ENCODE measurements at places on chromosomes 2 and 18.

GRCh38 chr2:235931676-235932075, 236.5 kb downstream of the GBX2 start:
- DNase-seq, result no peak

DNA sequence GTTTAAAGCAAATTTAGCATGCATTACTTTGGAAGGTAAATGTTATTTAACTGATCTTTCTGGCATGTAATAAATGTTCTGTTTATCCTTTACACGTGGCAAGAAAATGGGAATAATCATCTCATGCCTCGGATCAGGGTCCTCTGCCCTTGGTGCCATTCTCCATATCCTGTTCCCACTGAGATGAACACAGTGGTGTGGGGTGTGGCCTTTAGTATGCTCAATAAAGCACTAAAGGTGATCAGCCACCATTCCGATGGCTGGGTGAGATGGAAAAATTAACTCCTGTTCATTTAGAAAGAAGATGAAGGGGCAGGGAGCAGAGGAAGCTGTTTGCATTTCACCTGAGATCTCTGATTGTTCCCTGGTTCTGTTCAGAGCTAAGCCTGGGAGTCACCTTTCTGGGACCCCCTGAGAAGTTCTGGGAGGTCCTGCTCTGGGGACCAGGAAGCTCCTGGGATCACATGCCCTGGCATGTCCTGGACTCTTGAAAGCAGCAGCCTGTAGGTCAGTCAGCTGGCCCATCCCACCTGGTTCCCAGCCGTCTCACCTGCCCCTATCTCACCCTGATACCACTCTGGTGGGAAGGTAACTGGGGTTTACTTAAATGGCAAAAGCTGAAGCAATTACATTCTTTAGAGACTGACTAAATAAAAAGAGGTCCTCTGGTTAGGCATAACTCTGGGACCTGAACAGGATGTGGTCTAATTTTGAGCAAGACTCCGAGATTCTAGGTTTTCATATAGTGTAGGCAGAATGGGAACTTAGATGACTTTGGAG, 288.9 kb upstream of the EPAS1 start:
- no peak for DNase-seq

DNA sequence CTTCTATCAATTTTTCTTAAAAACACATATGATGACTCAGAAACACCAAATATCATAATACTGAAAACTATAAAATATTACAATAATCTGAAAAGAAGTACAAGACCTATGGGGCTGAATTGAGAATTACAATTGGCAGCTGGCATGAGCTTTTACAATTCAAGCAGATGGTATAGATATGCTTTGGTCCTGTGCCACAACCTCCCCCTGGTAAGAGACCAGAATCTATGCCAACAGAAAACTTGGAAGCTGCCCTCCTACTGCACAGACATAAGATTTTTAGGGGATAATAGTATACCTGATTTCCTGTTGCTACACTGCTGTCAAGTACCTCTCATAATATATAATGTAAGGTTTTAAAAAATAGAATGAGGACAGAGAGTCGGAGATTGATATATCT, 46.8 kb upstream of the CDH7 start:
- no peak for DNase-seq

- peak; percentile 47 for DNase-seq
Observed at GRCh38 chr2:88606371-88607030, 20.8 kb downstream of the EIF2AK3 start.

DNA sequence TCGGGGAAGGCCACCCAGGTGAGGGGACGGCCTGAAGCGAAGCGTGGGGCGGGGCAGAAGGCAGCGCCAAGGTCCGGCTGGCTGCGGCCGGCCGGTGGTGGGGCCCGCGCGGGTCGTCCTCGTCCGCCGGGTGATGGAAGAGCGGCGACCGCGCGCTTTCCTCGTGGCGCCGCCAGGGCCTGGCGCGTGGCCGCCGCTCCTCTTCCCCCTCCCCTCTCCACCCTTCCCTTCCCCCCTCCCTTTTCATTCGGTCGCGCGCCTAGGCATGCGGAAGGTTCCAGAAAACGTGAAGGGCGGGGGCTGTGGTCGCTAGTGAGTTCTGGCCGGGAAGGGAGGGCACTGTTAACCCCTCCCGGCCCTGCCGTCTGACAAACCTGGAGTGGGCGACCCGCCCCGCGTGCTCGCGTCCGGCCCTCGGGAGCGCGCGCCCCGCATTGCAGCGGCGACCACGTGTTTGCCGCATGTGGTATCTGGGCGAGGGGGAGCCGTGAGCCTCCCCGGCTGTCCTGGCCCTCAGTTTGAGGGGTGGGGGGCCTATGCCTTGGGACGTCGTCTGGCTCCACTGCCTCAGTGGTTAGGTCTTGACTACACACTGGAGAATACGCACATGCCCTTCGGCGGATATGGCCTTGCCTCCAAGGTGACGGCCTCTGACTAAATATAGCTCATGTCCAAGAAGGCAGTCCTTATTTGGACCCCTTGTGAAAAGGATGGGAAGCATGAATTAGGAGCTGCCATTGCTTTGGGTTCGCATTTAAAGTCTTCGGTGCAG, 579 bp downstream of the MAT2A start:
- DNase-seq, result peak; percentile 86

DNA sequence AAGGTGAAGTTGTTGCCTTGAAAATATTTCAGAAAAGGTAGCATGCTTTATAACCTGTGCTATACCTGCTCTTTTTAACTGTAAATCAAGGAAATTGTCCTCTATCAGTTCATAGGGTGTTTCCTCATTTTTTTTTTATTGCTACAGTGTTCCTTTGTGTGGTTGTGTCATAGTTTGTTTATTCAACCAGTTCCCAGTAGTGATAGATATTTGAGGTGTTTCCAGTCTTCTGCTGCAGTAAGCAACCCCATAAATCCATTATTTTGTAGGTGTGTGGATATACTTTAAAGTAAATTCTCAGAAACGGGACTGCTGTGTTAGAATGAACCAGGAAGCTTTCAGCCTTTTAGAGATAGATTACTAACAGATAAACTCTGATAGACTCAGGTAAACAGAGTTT, 39.6 kb downstream of the SEMA4F start:
- no peak for DNase-seq

GRCh38 chr2:27960237-27960912, 69.8 kb downstream of the BABAM2 start:
- DNase-seq, result no peak

GRCh38 chr18:22830511-22830910, 102.6 kb upstream of the RBBP8 start:
- DNase-seq, result no peak

GRCh38 chr2:157173740-157174184, 83.7 kb upstream of the GALNT5 start:
- DNase-seq, result no peak

DNA sequence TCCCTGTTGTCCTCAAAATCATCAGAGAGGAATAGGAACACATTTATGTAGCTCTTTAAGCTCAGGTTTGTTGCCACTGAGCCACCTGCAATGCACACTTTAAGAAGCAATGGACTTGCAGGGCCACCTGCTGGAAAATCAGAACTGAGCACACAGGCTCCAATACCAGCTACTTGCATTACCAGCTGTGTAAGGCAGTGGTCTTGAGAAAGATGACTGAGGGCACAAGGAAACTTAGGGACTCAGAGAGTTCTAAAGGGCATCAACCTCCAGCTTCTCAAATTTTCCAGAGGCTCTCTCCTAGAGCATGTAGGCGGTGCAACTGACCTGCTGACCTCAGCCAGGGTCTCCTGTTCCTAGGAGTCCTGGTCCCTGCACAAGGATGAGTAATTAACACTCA, 2.5 kb upstream of the CNDP2 start:
- no peak for DNase-seq

GRCh38 chr2:172084395-172084644, 987 bp upstream of the DLX1 start:
- no peak for DNase-seq

DNA sequence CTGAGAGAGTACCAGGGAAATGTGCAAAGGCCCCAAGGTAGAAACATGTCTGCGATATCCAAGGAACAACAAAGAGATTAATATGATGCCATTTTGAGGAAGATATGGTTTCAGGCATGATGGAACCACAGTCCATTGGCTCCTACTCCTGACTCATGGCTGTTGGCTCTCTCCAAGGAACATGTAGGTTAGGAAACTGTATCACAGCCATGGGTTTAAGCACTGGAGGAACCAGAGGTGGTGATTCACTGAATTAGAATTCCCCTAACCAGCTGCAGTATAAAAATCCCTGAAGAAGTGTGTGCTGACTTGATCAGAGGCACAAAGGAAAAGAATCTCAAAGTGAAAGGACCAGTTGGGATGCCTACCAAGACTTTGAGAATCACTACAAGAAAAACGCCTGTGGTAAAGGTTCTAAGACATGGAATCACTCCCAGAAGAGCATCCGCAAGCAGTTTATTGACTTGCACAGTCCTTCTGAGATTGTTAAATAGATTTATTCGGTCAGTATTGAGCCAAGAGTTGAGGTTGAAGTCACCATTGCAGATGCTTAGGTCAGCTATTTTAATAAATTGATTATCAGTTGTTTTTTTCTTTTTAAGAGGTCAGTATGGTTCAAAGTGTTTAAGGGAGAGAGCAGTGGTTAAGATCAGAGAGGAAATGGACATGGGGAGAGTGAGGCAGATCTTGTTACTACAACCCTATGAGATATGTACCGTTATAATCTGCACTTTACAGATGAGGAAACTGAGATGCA, 110.7 kb upstream of the OTX1 start:
- DNase-seq, result no peak

- DNase-seq, result no peak
Observed at GRCh38 chr18:68060871-68061270, 544.4 kb upstream of the DSEL start.

- DNase-seq, result no peak
Observed at GRCh38 chr2:100630473-100630977, 67.7 kb downstream of the PDCL3 start.

DNA sequence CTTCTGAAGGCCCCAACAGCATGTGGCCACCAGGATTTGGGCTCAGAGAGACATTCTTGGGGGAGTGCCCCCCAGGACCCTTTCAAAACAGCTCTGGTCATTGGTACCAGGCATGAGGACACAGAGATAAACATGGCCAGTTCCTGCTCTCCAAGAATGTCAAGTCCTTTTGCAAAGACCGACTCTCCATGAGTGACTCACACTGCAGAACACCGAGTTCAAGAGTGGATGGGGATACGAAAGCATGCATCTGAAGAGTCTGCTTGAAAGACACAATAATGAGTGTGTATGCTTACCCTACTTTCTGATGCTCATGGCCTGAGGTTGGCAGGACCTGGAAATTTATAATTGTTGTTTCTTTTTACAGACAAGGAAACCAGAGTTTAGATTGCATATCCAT, 450.6 kb downstream of the TSN start:
- no peak for DNase-seq

GRCh38 chr2:179335732-179336131, 71.1 kb upstream of the SESTD1 start:
- no peak for DNase-seq

- DNase-seq, result no peak
Observed at GRCh38 chr2:164655750-164656149, 34.5 kb upstream of the GRB14 start.

GRCh38 chr2:173432049-173432754, 77.5 kb downstream of the CDCA7 start:
- no peak for DNase-seq

GRCh38 chr2:159230145-159230877, 56.2 kb downstream of the WDSUB1 start:
- DNase-seq, result no peak

DNA sequence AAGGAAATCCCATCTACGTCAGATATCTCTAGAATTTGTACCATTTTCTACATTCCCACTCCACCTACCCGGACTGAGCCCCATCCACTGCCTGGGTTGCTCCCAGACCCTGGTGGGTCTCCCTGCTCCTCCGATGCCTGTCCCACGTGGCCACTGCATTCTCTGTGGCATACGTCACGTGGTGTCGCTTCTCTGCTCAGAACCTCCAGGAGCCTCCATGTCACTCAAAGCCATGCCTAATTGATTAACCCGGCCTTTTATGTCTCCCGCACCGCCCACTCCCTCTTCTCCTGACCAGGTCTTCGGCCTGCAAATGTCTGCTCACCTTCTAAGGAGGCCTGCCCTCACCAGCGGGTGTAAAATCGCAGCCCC, 176.6 kb downstream of the HDAC4 start:
- DNase-seq, result no peak

- no peak for DNase-seq
Observed at GRCh38 chr2:31517442-31518203, 63.1 kb downstream of the SRD5A2 start.

- DNase-seq, result no peak
Observed at GRCh38 chr2:173431191-173431590, 76.5 kb downstream of the CDCA7 start.

DNA sequence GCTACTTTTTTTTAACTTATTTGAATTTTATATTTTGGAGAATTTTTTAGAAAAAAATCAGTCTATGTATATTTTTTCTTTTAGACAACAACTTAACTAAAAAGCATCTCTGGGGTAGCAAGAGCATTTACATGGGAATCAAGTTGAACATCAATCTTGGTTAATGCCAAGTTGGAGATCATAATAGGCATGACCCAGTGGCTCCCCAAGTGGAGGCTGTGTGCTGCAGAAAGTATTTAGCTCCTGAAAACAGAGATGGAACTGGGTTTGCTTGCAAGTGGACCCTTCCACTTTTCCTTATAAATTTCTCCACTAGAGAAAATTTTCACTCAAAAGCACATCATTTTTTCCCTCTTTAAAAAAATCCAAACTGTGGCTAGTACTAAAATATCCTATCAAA, 23.9 kb upstream of the CAVIN2 start:
- DNase-seq, result no peak

DNA sequence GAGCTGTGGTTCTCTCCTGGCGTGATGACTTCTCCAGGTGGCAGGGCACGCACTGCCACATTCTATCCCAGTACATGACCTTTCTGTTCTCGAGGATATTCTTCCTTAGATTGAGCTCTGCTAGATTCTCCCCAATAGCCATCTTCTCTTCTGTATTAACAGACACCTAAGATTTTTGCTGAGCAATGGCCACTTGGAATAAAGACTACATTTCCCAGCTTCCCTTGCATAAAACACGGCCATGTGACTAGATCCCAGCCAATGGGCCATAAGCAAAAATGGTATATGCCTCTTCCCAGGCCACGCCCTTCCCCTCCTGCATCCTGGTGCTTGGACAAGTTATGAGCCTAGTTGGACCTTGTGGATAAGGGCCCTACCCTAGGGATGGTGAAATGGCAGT, 82.1 kb downstream of the EIF2AK3 start:
- DNase-seq, result no peak

- DNase-seq, result no peak
Observed at GRCh38 chr2:3814706-3815245, 111.4 kb downstream of the DCDC2C start.

DNA sequence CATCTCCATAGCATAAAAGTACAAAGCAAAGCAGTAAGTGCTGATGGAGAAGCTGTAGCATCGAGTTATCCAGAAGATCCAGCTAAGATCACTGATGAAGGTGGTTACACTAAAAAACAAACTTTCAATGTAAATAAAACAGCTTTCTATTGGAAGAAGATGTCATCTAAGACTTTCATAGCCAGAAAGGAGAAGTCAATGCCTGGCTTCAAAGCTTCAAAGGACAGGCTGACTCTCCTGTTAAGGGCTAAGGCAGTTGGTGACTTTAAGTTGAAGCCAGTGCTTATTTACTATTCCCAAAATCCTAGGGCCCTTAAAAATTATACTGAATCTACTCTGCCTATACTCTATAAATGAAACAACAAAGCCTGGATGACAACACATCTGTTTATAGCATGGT, 44.0 kb downstream of the METTL8 start:
- no peak for DNase-seq
